ENCODE measurements at places on chromosomes 7 and 10.

GRCh38 chr10:5490698-5491464, 8.5 kb downstream of the CALML5 start:
- DNase-seq: no peak

DNA sequence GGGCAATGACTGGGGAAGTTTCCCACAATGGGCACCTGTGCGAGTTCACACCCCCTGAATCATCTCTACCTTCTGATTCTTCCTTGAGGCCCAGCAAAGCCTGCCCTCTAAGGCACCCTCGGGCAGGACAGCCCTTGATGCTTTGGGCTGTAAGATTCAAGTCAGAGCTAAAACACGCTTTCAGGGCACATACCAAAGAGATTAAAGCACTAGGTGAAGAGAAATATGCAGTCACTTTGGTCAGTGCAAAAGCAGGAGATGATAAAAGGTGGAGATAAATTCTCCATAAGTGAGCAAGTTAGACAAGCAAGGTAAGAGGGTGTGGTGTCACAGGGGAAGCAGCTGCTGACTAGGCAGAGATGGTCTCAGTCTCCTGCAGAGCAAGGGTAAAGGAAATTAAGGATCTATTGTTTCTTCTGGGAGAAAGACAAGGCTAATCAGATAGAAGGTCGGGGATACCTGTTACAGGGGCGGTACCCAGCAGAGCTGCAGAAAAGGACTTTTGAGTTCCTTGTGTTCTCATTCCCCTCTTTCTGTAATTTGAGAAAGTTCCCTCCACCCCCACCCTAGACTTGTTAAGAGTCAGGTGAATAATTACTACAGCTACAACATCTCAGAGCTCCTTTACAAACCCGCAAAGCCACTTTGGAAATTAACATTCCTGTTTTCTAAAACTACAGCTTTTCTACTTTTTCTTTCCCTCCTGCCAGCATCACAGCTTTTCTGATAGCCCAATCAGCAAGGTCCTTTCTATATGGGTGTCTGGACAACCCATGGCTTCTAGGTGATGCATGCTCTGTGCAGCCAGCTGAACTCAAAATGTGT, 26.4 kb downstream of the PDLIM1 start:
- DNase-seq: no peak

GRCh38 chr10:17523246-17523753, 68.9 kb upstream of the ST8SIA6 start:
- DNase-seq: no peak

GRCh38 chr10:100192350-100192749, 6.5 kb upstream of the ERLIN1 start:
- no peak for DNase-seq

DNA sequence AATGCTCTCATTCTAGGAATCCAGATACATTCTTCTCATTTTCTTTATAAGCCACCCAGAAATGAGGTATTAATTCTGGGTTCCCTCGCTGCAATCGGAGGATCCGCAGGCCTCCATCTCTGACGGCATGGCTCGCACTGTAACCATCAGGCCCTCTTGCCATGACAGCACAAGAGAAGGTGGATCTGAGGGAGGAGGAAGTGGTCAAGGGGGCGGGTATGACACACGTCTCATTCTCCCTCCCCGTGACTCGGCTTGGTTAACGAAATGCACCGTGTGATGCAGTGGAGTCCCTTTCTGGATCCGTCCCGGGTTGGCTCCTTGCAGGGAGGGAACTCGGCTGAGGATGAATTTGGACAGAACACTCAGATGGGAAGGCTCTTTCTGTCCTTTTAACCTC, 280.2 kb downstream of the TCERG1L start:
- no peak for DNase-seq

GRCh38 chr10:11209830-11210181, 192.1 kb downstream of the CELF2 start:
- no peak for DNase-seq

DNA sequence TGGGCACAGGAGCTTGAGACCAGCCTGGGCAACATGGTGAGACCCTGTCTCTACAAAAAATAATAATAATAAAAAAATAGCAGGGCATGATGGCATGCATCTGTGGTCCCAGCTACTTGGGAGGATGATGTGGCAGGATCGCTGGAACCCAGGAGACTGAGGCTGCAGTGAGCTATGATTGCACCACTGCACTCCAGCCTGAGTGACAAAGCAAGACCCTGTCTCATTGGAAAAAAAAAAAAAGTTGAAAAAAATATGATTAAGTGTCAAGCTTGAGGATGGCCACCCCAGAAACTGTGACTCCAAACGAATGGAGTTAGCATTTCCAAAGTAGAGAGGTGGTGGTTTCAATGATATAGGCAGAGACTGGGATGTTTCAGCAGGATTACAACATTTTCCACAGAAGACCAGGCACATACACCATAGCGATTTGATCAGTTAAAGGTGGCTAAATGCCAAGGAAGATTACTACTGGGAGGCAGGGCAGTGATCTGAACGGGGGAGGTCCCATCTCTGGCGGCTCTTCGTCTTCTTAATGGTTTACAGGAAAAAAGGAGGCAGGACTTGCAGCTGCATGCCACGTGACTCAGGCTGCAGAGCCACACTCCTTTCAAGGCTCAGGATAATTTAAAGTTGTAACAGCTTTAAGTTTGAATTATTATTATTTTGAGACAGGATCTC, 250.6 kb upstream of the GALNT17 start:
- peak; percentile 59 for DNase-seq

GRCh38 chr10:104574427-104574826, 66.7 kb upstream of the SORCS3 start:
- no peak for DNase-seq

DNA sequence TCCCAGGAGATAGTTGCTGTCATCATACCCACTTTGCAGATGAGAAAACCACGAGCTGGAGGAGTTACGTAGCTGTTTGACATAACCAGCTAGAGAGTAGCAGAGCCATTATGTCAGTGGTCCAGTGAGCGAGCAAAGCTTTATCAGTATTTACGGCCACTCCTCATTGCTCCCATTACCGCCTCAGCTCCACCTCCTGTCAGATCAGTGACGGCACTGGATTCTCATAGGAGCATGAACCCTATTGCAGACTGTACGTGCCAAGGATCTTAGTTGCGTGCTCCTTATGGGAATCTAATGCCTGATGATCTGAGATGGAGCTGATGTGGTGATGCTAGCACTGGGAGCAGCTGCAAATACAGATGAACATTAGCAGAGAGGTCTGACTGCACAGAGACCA, 9.2 kb upstream of the SFMBT2 start:
- DNase-seq: no peak

DNA sequence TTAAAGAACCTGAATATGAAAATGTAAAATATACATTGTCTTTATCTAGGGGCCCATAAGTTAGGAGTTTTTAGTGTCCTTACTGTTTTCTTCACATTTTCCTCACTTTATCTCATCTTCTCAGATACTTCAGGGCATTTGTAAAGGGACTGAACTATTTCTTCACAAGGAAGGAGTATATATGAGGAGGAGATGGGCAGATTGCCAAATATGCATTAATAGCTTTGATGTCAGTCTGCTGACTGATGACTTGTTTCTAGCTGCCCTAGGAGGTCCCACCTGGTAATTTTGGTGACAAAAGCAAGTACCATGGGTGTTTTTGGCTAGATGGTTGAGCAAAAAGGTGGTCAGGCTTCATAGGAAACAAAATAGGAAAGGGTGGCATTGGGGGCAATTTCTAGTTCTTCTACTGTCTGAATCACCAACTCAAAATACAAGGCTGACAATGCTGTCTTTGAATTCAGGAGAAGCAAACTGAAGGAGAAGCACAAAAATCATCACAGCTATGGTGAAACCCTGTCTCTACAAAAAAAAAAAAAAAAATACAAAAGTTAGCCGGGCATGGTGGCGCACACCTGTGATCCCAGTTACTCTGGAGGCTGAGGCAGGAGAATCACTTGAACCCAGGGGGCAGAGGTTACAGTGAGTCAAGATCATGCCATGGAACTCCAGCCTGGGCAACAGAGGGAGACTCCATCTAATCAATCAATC, 10.4 kb upstream of the STRIP2 start:
- DNase-seq: no peak

DNA sequence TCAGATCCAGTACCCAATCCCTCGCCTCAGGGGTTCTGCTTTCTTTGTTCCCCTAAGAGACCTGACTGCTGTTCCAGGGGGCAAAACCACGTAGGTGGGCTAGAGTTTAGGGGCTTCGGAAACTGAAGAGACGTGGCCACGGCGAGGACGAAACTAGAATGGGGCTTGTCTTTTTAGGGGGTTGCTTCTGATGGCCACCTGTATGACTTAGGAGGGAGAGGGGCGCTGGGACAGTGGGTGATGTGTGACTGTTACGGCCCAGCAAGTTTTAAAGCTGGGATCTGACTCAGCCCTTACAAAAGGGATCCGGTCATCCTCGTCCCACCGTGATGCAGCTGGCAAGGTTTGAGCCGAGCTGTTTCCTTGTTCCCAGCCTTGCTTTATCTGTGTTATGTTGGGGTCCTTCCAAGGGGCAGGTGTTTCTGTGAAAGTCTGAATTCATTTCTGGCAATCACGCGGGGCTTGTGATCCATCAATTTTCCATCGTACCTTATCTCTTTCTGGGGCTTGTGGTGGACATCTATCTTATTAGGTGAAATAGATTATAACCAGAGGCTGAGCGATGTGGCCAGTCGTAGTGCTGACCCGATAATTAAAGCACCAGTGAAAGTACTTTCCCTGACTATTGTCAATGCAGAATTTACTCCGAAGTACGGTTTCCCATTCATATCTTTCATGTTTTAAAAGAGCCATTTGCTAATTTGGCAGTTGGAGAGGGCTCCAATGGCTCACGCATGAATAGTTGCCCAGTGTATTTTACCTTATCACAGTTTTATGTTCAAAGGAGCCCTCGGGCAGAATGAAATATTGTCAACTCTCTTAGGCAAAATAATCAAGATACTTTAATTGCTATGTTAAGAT, 830 bp downstream of the MET start:
- peak; percentile 34 for DNase-seq

DNA sequence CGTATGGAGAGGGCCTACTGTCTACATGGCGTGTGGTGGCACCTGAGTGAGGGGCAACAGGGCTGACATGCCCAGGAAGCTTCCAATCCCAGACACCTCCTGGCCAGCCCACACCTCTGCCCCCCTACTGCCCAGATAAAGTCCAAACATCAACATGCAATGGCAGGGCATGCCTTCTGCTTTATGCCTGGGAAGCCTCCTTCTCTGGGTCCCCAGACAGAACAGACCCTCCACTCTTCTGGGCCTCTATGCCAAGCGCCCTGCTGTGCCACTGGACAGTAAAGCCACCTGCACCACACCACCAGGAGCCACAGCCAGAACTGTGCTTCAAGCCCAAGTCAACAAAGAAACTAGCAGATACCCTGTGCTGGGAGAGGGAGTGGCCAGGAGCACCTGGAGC, 12.5 kb downstream of the TMEM72 start:
- no peak for DNase-seq

GRCh38 chr7:7178906-7179305, 3.4 kb upstream of the C1GALT1 start:
- no peak for DNase-seq

DNA sequence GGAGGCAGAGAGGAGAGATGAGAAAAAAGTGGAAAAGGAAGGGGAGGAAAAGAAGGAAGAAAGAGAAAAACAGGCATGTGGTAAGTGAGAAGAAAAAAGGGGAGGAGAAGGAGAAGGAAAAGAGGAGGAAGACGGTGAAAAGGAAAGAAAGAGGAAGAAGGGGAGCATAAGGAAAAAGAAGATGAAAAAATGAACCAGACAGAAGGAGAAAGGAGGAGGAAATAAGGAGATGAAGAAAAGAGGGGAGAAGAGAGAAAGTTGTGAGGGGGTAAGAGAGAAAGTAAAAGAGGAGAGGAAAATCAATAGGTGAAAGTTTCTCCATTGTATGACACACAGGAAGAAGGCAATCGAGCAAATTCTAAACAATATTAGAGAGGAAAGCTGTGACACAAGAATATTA, 663.8 kb downstream of the GRID1 start:
- no peak for DNase-seq

GRCh38 chr7:128458956-128459355, 3.3 kb downstream of the HILPDA start:
- DNase-seq: no peak

GRCh38 chr10:131017566-131018285, 293.8 kb downstream of the TCERG1L start:
- no peak for DNase-seq

DNA sequence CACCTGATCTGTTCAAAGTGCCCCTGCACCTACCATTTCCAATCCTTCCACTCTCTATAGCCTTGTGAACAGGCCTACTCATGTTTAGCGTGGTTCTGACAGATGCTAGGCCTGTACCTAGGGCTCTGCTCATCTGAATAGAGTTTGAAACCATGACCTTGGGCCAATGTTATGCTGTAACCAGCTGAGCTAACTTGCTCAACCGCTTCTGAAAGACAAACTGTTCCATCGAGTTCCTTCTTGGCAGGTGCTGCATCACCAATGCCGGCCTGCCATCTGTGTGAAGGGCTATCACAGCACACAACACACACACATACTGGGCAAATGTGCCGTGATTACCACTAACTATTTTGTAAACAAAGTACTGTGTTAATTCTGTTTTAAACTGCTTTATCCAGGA, 419.0 kb upstream of the GALNT17 start:
- peak; percentile 59 for DNase-seq

- DNase-seq: no peak
Measured at GRCh38 chr10:28304032-28304571, 1.2 kb upstream of the MPP7 start.

- DNase-seq: no peak
Measured at GRCh38 chr7:111931958-111932357, 274.2 kb downstream of the DOCK4 start.

DNA sequence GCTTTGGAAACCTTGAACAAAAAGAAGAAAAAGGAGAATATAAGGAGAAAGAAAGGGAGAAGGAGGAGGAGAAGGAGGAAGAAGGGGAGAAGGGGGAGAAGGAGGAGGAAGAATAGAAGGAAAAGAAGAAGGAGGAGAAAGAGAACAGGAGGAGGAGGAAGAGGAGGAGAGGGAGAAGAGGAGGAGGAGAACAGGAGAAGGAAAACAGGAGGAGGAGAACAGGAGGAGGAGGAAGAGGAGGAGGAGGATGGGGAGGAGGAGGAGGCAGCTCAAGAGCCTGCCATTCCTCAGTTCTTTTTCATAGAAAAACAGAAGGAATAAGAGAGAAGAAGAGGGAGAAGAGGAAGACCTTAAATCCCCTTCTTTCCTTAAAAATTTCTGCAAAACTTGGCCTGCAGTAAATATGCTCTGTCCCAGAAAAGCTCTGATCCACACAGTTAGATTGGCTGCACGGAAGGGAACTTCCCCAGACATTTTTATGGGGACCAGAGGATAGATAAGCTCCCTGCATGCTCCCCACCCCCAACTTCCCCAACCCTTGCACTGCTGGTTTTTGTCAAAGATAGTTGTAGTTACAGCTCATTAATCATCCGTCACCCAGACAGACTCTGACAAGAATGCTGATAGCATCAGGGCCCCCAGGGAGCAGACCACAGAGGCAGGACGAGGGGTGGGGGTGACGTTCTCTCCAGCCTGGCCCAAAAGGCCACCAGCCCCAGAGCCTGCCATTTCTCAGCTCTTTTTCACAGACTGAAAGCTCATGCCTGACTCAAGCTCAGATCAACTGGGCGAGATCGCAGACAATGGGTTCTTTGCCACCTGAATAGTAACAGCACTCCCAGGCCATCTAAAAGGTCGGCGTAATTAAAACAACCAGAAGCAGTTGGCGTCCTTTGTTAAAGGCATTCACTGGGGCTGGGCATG, 34.5 kb upstream of the LYZL1 start:
- DNase-seq: no peak

Measured in stomach (tissue), 19 donors.